ENCODE measurements at places on chromosomes 2 and 18. TPM values are rescaled to one million over a fixed set of nuclear protein-coding genes. Genes with fewer than 3 reads are reported as not detected.

- no peak for DNase-seq
- no peak overlapping the region for H3K4me3 ChIP-seq
- H3K36me3 ChIP-seq, result no peaks in the 10 kb centered on the region
- no peak overlapping the region for H3K27ac ChIP-seq
- no peaks in the 10 kb centered on the region for H3K4me1 ChIP-seq
Measured at GRCh38 chr2:75527676-75528075, 33.1 kb downstream of the EVA1A start.

GRCh38 chr2:187138265-187138664 is 289.3 kb upstream of the ZSWIM2 start:
- H3K36me3 ChIP-seq, result no peaks in the 10 kb centered on the region
- H3K4me1 ChIP-seq, result no peaks in the 10 kb centered on the region
- DNase-seq, result peak; percentile 15

DNA sequence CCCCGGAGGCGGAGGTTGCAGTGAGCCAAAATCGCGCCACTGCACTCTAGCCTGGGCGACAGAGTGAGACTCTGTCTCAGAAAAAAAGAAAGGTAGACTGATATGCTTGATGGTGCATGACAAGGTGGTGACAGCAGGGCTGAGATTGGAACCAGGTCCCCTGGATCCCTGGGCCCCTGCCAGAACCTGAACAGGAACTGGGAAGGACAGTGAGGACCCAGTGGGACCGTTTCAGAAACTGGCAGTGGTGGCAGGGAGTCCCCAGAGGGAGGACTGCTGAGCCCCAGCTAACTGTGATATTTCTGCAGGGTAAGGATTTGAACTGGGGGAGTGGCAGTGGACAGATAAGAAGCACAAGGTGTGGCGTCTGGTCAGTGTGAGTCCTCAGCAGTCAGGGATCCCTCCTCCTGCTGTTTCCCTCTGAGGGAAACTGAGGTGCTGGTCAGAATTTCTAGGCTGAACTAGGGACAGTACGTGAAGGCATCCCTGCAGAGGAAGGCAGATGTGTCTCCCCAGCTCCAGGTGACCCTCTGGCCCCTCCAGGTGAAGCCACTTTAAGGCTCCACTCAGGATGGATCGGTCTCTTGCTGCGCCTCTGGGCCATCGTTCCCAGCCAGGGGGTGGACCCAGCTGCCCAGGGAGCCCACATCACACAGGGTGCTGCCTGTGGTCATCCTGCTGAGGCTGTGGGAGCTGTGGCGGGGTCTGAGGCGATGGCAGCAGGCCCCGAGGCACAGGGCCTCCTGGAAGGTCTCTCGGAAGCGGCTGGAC is 5.6 kb downstream of the NMUR1 start:
- H3K4me1 ChIP-seq, result no peaks in the 10 kb centered on the region
- no peak for DNase-seq
- no peak overlapping the region for H3K27ac ChIP-seq
- H3K27me3 ChIP-seq, result no peaks in the 10 kb centered on the region

DNA sequence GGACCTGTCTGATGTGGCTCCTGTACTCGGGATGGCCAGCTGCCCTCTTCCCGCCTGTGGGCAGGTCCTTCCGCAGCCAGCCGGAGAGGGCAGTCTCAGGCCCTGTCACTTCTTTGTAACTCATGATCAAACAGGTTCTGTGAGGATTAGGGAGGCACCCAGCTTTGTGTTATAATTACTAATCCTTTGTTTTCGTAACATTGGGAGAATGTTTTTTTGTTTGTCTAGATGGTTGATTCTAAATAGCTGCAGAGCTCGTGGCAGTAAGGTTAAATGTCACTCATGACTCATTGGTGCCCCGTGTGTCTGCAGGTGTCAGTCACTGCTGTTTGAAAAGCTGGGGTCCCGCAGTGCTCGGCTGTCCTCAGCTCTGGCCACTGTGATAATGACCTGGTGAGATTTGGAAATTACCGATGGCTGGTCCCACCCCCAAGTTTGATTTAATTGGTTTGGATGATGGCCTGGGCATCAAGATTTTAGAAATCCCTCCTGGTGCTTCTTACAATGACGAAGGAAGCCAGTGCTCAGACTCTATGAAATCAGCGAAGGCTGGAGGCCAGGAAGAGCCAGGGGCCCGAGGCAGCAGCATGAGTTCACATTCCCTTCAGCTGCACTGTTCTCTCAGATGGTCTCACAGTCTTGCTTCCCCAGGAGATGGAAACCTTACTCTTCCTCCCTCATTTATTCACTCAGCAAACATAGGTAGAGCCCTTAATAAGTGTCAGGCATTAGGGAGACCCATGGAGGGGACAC is 172.8 kb downstream of the VAPA start:
- no peak overlapping the region for H3K4me3 ChIP-seq
- no peaks in the 10 kb centered on the region for H3K27me3 ChIP-seq
- H3K27ac ChIP-seq, result no peak overlapping the region
- H3K4me1 ChIP-seq, result no peaks in the 10 kb centered on the region
- DNase-seq, result no peak

GRCh38 chr2:168024459-168024858 is 222.9 kb downstream of the STK39 start:
- H3K27ac ChIP-seq, result no peak overlapping the region
- H3K36me3 ChIP-seq, result no peaks in the 10 kb centered on the region
- no peak overlapping the region for H3K4me3 ChIP-seq
- no peaks in the 10 kb centered on the region for H3K4me1 ChIP-seq
- DNase-seq, result no peak

DNA sequence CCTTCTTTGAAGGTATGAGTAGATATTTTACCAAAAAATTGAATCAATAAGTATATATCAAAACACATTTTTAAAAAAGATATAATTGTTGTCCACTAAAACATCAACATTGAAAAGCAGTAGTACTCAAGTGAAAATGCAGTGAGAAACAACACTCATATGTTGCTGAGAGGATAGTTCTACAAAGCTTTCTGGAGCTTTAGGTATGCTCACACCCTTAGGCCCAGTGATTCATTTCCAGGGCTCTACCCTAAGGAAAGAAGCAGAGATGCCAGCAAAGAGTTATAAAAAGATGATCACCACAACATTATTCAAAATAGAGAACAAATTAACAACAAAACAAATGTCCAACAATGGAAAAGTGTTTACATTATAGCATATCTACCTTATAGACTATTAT is 197.3 kb upstream of the CCDC150 start:
- no peaks in the 10 kb centered on the region for H3K27me3 ChIP-seq
- no peaks in the 10 kb centered on the region for H3K36me3 ChIP-seq
- no peak for DNase-seq
- no peaks in the 10 kb centered on the region for H3K4me1 ChIP-seq
- no peak overlapping the region for H3K4me3 ChIP-seq
- H3K27ac ChIP-seq, result no peak overlapping the region

GRCh38 chr2:173218326-173219056 is 136.2 kb upstream of the CDCA7 start:
- H3K36me3 ChIP-seq, result no peaks in the 10 kb centered on the region
- H3K27ac ChIP-seq, result no peak overlapping the region
- H3K4me1 ChIP-seq, result no peaks in the 10 kb centered on the region
- no peak for DNase-seq
- no peak overlapping the region for H3K4me3 ChIP-seq

- no peak for DNase-seq
- no peaks in the 10 kb centered on the region for H3K4me1 ChIP-seq
- H3K36me3 ChIP-seq, result no peaks in the 10 kb centered on the region
- H3K27me3 ChIP-seq, result no peaks in the 10 kb centered on the region
- no peak overlapping the region for H3K27ac ChIP-seq
Measured at GRCh38 chr2:200609028-200609614, 23.3 kb downstream of the AOX1 start.

- no peak for DNase-seq
- H3K4me3 ChIP-seq, result no peak overlapping the region
- H3K27me3 ChIP-seq, result no peaks in the 10 kb centered on the region
- H3K4me1 ChIP-seq, result no peaks in the 10 kb centered on the region
- H3K27ac ChIP-seq, result no peak overlapping the region
Measured at GRCh38 chr2:170465241-170465640, 249.9 kb upstream of the SP5 start.

DNA sequence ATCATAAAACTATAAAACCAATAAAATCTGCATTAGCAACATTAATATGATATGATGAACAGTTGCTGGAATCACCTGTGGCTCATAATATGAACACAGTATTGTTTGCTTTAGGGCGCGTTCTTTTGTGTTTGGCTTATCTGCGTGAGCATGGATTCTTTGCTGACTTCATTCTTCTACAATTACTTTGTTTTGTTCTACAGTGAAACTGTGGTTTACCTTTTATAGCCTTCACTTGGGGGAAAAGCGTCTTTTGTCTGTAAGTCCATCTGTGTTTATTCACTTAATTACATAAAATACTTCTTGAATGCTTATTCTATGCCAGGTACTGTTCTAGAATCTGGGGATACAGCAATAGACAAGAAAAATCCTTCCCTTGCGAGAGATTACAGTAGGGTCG is 74.0 kb upstream of the SEC11C start:
- no peaks in the 10 kb centered on the region for H3K4me1 ChIP-seq
- no peak overlapping the region for H3K27ac ChIP-seq
- H3K4me3 ChIP-seq, result no peak overlapping the region

DNA sequence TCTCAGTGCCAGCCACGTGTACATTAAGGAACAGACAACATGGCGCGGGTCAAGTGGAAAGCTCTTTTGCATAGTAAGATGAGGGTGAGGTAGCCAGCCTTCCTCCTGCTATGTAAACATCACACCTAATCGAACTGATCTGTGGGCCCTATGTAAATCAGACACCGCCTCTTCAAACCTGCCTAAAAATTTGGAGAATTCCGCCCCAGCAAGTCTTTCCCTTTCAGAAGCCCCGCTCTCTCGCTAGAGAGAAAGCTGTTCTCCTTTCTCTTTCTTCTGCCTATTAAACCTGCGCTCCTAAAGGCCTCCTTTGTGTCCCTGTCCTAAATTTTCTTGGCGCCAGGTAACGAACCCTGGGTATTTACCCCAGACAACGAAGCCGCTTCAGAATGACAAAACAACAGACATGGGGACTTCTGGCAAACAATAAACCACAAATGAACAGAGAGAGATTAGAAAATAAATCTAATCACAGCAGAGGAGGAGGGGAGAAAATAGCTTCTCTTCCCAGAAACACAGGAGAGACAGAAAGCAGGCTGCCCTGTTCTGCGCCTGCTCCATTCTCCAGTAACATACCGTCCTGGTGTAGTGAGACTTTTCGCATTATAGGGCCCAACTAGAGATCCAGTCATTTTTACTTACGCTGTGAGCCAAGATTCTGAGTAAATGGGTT is 31.9 kb upstream of the CYP1B1 start:
- DNase-seq, result no peak
- no peaks in the 10 kb centered on the region for H3K36me3 ChIP-seq
- H3K4me1 ChIP-seq, result peaks cover 7% of the 10 kb centered on the region
- H3K27ac ChIP-seq, result peak overlapping the region; percentile 98

- no peak overlapping the region for H3K27ac ChIP-seq
- no peak for DNase-seq
- no peaks in the 10 kb centered on the region for H3K27me3 ChIP-seq
- no peaks in the 10 kb centered on the region for H3K4me1 ChIP-seq
- H3K36me3 ChIP-seq, result no peaks in the 10 kb centered on the region
- H3K4me3 ChIP-seq, result no peak overlapping the region
Measured at GRCh38 chr2:241068136-241068941, 33.7 kb downstream of the MTERF4 start.

- no peak for DNase-seq
- no peak overlapping the region for H3K27ac ChIP-seq
Measured at GRCh38 chr2:206918263-206918662, 21.1 kb upstream of the CPO start.

- peak; percentile 86 for DNase-seq
- no peaks in the 10 kb centered on the region for H3K27me3 ChIP-seq
- no peaks in the 10 kb centered on the region for H3K4me1 ChIP-seq
- peak overlapping the region; percentile 49 for H3K27ac ChIP-seq
- H3K36me3 ChIP-seq, result no peaks in the 10 kb centered on the region
Measured at GRCh38 chr2:237558961-237559641, 7.3 kb upstream of the PRLH start.

DNA sequence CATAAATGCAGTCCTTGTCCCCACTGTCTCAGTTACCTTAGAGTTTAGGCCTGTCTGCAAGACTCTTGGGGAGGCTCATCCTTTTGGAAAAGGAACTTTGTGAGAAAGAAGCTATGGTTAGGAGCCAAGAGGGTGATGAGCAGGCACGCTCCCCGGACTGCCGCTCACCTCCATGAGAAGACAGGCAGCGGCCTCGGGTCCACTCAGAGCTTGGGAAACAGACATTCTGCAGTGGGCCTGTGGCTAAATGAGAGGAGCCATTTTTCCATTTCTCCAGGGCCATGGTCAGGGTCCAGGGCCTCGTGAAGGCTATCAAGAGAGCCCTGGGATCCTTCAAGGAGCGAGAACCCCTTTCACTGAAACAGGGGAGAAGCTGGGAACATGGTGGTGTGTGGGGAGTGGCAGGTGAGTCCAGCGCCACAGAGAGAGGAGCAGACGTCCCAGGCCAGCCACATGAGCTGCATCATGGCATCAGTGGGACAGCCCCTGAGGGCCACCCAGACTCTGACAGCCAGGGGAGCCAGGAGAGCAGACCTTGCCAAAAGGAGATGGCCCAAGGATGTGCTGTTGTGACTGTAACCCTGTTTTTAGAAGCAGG is 4.0 kb upstream of the TEX51 start:
- no peak overlapping the region for H3K4me3 ChIP-seq
- H3K27me3 ChIP-seq, result no peaks in the 10 kb centered on the region
- no peaks in the 10 kb centered on the region for H3K4me1 ChIP-seq
- H3K27ac ChIP-seq, result no peak overlapping the region
- no peak for DNase-seq

- H3K4me1 ChIP-seq, result no peaks in the 10 kb centered on the region
- H3K27ac ChIP-seq, result peak overlapping the region; percentile 3
- no peaks in the 10 kb centered on the region for H3K27me3 ChIP-seq
- no peak overlapping the region for H3K4me3 ChIP-seq
- no peaks in the 10 kb centered on the region for H3K36me3 ChIP-seq
- DNase-seq, result no peak
Measured at GRCh38 chr18:3773303-3773702, 323.3 kb downstream of the TGIF1 start.

DNA sequence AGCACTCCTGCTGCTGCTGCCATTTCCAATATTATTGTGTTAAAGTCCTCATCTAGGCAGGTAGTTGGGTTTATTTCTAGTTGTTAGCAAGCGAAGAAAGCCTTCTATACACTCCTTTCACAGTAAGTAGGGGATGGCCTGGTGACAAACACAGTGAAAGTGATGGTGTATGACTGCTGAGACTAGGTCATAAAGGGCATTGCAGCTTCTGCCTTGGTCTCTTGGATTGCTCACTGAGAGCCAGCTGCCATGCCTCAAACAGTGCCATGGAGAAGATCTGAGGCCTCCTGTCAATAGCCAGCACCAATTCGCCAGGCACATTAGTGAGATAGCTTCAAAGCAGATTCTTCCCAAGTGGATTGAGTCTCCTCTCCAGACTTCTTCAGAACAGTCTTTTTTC is 27.6 kb upstream of the MSTN start:
- no peak for DNase-seq
- no peaks in the 10 kb centered on the region for H3K4me1 ChIP-seq
- H3K4me3 ChIP-seq, result no peak overlapping the region
- no peak overlapping the region for H3K27ac ChIP-seq

- H3K4me1 ChIP-seq, result no peaks in the 10 kb centered on the region
- no peak overlapping the region for H3K4me3 ChIP-seq
- no peaks in the 10 kb centered on the region for H3K27me3 ChIP-seq
- H3K36me3 ChIP-seq, result no peaks in the 10 kb centered on the region
Measured at GRCh38 chr2:164275659-164276058, 345.6 kb downstream of the GRB14 start.

The RGPD6 gene
- total RNA-seq, result 142 TPM

The MAL gene
- not detected for total RNA-seq

The ASXL3 gene
- 25.0 TPM for total RNA-seq

The KLHL41 gene
- total RNA-seq, result not detected

The DCDC2C gene
- total RNA-seq, result not detected

The COPS8 gene
- total RNA-seq, result 52.3 TPM

The LYPD6 gene
- 1.9 TPM for total RNA-seq

The ERMN gene
- not detected for total RNA-seq

The KATNAL2 gene
- 2.8 TPM for total RNA-seq

The KCTD1 gene
- total RNA-seq, result 1.2 TPM

The PROKR1 gene
- not detected for total RNA-seq

The HOXD12 gene
- total RNA-seq, result 0.76 TPM

The RUFY4 gene
- total RNA-seq, result not detected
